SW480 (cell line): ENCODE measurements at places on chromosomes 6 and 20.
A peak's percentile ranks its signal among the peaks of the same experiment; 100 is the strongest.

- DNase-seq: peak; percentile 79
Measured at GRCh38 chr6:26336355-26337198, 28.4 kb upstream of the BTN3A2 start.

- DNase-seq: no peak
Measured at GRCh38 chr6:143961886-143962878, 45.9 kb downstream of the PLAGL1 start.

- DNase-seq: no peak
Measured at GRCh38 chr6:20976391-20976918, 442.2 kb downstream of the CDKAL1 start.

DNA sequence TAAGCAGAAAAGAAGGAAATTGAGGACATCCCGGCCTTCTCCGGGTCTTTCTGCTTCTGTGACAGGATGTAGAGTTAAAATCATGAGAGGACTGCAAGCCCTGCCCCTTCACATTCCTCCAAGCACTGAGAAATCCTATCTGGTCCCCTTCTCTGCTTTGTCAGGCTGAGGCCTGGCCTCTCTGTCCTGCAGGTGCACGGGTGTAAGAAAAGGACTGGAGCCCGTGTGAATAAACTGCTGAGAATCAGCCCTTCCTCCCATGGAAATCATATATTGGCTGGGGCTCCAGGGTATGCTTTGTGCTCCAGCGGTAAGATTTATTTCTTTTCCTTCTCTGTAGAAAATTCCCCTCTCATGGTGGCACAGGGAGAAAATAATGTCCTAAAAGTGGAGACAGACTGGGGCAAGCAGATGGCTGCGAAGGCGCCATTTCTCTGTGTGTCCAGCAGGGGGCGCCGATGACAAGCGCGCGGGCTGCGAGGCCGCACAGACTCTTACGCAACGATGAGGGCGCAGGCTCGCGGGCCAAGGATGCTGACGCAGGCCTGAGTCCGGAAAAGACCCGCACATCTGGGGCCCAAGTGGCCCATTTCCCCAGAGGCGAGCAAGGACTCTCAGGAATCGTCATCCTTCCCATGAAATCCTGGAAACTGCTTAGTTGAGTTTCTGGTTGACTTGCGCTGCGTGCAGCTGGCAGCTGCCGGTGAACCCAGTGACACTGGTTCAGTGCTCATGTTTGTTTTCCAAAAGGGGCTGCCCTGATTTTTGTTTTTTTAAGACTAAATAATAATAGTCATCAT is 258.6 kb downstream of the ADGB start:
- peak; percentile 41 for DNase-seq

GRCh38 chr6:123821112-123821511 is 17.4 kb downstream of the NKAIN2 start:
- DNase-seq: no peak

DNA sequence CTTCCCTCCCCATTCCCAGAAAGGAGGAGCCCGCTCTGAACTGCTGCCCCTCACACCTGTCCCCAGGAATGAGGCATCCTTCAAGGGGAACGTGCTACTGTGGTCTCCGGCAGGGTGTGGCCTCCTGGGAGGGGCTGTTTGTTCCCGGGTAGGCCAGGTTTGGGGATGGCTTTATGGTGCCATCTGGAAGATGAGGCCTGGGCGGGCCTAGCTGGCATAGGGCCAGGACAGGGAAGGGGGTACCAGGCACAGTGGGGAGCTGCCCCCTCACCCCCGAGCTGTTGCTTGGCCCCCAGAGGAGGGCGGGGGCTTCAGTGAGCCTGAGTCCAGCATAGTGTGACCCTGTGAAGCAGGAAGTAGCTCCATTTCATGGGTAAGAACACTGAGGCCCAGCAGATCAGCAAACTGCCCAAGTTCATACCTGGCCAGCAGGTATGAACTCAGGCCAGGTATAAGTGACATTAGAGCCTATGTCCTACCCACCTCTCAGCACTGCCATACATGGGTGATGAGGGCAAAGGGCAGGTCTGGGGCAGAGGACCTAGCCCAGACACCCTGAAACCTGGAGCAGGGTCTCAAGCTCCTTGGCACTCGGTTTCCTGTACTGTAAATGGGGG is 17.5 kb upstream of the SPDEF start:
- DNase-seq: no peak

DNA sequence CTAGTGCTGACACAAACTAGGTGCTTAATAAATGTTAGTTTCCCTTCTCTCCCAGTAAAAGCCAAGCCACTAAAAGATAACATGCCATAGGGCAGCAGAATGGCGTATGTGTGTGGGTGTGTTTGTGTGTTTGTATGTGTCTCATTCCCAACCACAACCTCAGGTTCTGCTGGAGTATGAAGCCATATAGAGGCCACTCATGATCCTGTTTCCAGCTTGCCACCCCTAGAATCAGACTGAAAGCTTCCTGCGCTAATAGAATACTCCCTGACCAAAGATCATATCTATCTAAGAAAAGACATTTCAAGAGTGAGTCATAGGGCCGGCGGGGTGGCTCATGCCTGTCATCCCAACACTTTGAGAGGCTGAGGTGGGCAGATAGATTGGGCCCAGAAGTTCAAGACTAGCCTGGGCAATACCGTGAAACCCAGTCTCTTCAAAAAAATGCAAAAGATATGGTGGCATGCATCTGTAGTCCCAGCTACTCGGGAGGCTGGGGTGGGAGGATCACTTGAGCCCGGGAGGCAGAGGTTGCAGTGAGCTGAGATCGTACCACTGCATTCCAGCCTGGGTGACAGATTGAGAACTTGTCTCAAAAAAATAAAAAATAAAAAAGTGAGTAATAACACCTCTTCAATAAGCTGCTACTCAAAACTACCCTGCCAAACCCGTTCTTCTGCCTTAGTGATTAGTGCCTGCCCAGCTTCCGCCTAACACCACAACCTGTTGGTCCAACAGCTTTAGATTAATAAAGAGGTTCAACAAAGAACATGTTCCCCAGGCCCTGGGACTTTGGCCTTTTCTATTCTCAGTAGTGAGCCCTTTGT is 11.8 kb upstream of the SNRPC start:
- peak; percentile 54 for DNase-seq

DNA sequence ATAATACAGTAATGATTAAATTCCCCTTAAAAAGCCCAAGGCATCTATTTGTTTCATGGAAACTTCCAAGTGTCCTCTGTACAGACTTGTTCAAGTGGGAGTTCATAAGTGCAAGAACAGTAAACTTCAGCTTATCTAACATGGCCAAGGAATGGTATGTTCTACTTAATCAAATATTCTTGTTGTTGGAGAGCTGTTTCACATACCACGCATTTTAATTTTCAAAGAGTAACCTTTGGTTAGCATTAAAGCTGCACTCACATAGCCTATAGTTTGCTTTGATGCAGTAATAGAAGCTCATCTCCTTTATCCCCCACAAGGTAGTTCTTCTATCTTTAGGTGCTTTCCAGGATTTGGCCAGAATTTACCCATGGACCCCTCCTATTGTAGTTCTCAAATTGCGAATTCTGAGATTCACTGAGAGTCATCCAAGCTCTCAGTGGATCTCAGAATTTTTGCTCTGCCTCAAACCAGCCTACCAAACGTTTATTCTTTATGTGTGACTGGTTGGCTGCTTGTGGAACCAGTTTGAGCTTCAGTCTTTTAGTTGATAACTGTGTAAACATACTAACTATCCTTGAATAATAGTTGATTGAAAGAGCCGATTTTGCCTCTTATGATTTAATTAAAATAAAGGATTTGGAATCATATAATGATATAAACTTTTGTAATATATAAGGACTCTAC is 668.0 kb upstream of the FLRT3 start:
- no peak for DNase-seq
